ENCODE measurements at places on chromosomes 2 and 18. TPM values are rescaled to one million over a fixed set of nuclear protein-coding genes. Genes with fewer than 3 reads are reported as not detected.

HTR2B gene
- not detected for total RNA-seq

UBR3 gene
- total RNA-seq, result 15.3 TPM

TSGA10 gene
- total RNA-seq, result 4.8 TPM

ZFP36L2 gene
- 2.5 TPM for total RNA-seq

PIGN gene
- total RNA-seq, result 39.5 TPM

DNA sequence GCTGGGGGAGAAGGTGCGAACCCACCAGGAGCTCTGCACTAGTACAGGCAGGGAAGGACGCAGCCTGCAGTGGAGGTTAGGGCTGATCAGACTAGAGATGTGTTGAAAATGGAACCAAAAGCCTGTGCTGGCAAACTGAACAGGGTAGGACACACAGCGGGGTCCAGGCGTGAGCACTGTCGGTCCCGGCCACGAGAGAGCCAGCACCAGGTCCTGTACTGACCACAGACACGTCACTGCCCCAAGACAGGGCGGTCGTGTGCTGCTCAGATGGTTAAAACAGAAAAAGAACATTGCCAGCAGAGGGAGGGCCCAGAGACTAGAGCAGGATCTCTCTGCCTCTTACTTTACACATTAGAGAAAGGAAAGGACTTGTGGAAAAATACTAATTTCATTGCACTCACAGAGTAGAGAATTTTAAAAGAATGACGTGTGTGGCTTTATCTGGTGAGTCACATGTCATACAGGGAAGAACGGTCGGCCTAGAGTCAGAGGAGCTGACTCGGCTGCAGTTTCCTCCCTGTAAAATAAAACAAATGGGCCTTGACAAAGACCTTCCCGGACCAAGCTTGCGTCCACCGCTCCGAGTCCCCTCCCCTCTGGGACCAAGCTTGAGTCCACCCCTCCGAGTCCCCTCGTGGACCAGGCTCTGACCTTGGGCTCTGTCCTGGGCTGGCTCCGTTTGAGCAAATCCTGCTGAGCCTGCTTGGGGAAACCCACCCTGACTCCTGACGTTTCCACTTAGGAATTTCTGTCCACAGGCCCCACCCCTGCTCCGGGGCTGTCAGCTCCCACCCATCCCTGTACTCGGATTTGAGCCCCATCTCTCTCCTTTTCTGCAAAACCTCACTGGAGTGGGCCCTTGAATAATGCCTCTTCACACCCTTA lies 16.7 kb upstream of the ADI1 start:
- peak; percentile 91 for DNase-seq

- DNase-seq, result peak; percentile 89
Measured at GRCh38 chr2:150125188-150125587, 362.3 kb downstream of the RND3 start.

- DNase-seq, result no peak
Measured at GRCh38 chr2:222652491-222653255, 3.2 kb downstream of the FARSB start.

DNA sequence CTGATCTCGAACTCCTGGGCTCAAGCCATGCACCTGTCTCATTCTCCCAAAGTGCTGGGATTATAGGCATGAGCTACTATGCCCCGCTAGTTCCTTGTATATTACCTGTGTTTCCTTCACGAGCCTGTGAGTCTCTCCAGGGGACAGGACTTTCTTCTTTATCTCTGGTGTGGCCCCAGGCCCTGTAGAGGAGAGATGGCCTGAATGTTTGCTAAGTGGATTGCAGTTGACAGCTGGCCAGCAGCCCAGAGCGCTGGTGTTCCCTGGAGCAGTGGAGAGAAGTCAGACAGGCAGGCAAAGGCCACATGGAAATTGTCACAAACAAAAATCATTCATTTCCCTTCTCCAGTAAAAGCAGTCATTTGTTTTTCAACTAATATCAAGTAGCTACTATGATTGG lies 17.9 kb downstream of the LPIN1 start:
- no peak for DNase-seq

GRCh38 chr18:8802017-8802672 lies 96.8 kb downstream of the MTCL1 start:
- DNase-seq, result no peak

GRCh38 chr2:144519934-144520731 lies at the start of gene ZEB2:
TSS of gene ZEB2 (minus strand) at chr2:144520119. CDS start at chr2:144517350, 2,769 bp downstream.
- peak; percentile 85 for DNase-seq

Data from M059J (cell line).